Stimulated activated CD8-positive, alpha-beta memory T cell treated with anti-CD3 and anti-CD28 coated beads, Interleukin-4, amount 100 ng/mL, for 4 hours (primary cell): ENCODE measurements at places on chromosomes 2 and 18.

DNA sequence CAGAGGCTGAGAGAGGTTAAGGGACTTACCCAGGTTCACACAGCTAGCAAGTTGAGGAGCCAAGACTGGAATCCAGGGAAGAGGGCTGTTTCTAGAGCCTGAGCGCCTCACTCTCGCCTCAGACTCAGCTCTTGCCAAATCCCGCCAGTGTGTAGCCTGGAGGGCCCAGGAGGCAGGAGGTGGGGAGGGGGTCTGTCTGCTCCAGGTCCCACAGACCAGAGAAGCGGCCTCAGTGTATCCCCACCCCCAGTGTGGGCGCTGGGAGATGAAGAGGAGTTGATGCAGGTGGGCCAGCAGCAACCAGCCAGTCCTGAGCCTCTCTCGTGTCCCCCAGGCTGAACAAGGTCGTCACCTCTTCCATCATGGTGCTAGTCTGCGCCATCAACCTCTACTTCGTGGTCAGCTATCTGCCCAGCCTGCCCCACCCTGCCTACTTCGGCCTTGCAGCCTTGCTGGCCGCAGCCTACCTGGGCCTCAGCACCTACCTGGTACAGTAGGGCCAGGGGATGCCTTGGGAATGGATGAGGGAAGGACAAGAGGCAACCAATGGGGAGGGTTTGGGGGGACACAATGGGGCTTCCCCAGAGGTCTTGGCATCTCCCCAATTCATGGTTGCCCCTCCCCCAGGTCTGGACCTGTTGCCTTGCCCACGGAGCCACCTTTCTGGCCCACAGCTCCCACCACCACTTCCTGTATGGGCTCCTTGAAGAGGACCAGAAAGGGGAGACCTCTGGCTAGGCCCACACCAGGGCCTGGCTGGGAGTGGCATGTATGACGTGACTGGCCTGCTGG is 5.2 kb upstream of the CTDSP1 start:
- no peak for DNase-seq

DNA sequence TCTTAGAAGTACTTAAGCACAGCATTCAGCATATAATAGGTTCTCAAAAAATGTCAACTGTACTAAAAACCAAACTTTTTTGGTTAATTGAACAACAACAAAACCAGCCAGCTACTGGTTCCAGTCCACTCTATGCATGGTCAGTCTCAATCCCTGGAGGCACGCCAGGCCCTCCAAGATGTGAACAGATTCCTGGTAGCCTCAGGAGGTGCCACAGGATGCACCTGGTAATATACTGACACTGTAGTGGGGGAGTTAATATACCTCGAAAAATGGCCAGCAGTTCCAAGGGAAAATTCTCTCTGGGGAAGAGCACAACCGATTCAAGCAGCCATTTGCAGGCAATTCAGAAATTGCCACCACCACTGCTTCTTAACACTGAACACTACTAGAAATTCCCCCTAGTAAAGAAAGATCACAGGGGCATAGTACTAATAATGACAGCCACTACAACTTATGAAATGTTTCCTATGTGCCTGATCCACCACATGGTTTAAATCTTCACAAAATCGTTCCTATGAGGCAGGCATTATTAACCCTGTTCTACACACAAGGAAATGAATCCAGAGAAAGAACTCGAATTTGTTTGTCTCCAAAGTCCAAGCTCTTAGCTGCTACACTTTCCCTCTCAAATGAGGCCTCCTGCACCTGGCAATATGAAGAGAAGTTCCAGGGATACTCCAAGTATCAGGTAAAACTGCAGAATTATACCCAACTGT is 3.4 kb downstream of the MGAT4A start:
- DNase-seq, result no peak

GRCh38 chr2:27379836-27380625 is 503 bp downstream of the ZNF513 start:
- DNase-seq, result no peak

GRCh38 chr18:79068341-79068936 is 755 bp upstream of the ATP9B start:
- DNase-seq, result peak; percentile 4

DNA sequence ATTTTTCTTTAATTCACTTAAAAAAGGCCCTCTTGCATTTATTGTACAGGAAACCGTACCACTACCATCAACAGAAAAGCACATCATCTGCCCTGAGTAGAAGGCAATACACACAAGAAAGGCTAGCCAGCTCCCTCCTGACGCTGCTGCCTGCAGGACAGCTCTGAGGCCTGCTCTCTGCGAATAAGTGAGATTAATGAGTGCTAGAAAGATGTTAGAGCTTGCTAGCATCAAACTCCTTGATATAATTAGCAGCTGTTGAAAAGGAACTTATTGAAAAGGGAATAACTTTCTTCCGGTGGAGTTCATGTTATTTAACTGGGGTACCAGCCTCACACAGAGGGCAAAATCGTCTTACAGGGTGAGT is 56.1 kb downstream of the INHBB start:
- no peak for DNase-seq

DNA sequence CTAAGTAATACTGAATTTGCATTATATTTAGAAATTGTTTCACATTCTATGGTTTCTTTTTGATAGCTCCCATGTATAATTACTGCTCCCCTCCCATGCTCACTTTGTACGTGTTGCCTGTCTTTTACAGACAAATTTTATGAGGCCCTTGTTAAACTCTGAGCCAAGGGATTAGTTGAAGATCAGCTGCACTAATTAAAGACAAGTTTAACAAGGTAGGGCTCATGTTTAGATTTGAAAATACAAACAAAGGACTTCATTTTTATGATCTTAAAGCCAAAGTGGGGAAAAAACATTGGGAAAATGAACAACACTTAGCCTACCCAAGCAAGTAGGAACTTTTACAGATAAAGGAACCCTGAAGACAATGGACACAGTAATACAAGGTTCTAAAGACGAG is 46.2 kb downstream of the ARHGAP28 start:
- no peak for DNase-seq

DNA sequence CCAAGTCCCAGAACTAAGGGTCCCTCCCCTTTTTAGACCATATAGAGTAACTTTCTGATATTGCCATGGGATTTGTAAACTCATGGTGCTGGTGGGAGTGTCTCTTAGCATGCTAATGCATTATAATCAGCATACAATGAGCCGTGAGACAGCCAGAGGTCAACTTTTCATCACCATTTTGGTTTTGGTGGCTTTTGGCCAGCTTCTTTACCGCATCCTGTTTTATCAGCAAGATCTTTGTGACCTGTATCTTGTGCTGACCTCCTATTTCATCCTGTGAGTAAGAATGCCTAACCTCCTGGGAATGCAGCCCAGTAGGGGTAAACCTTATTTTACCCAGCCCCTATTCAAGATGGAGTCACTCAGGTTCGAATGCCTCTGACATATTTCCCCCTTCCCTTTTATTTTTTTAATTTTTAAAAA is 148.2 kb downstream of the PHLPP1 start:
- no peak for DNase-seq

- DNase-seq, result no peak
Measured at GRCh38 chr2:164840930-164841718, 499 bp downstream of the COBLL1 start.

DNA sequence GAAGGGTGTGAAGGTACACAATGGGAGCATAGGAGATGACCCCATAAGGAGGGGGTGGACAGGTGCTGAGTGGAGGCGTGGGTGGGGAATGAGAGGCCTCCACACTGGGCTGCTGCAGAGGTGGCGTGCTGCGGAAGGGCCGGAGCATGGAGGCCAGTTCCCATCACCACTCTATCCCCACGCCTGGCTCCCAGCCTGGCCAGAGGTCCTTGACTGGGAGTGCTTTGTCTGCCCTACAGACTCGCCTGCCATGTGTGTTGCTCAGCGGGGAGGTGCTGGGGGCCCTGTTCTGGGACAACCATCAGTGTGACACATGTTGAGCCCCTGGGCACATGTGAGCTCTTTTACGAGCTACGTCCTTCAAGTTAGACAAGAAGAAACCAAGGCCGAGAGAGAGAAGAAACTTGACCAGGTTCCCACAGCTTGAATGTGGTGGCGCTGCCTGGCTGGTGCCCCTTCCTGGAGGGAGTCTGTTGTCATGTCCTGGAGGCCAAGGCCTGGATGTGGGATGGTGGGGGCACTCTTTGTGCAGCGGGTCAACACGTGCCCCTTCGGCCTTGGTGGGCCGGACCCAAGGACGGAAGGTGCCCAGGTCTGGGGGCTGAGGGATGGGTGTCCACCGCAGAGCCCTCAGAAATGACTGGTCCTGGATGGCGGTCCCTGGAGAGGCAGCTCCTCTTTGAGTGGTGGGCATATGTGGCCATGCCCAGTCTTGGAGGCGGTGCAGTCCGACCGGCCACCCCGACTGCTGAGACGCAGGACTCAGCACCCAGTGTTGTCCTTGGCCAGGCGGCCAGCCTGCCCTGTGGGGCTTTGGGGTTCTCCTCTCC is 1.2 kb upstream of the INPP5D start:
- no peak for DNase-seq

- no peak for DNase-seq
Measured at GRCh38 chr2:219877728-219878127, 250.3 kb downstream of the SLC4A3 start.

DNA sequence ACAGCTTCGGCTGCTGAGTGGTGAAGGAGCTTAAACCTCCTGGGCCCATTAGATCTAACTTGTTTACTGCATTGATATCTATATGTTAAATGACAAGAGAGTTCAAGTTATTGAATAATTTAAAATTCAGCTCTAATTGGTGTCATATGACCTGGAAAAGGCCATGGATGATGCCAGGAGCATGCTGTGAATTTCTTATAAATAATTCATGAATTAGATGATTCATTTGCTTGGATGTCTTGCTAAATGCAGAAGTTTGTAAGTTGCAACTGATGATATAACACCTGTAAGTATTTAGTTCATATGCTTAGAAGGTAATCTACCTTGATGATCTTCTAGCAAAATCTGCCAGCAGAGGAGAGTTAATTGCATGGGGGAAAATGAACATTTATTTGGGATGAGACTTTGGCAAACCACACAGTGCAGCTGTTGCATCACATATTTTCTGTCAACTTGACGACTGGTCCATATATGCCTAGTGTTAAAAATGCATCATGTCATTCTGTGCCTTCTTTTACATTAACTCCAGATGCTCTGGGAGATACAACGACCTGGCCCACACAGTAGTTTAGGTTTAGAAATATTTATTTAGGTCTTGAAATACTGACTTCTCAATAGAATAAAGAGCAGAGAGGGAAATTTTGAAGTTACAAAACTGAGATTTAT is 226.3 kb downstream of the KIAA1328 start:
- DNase-seq, result no peak

DNA sequence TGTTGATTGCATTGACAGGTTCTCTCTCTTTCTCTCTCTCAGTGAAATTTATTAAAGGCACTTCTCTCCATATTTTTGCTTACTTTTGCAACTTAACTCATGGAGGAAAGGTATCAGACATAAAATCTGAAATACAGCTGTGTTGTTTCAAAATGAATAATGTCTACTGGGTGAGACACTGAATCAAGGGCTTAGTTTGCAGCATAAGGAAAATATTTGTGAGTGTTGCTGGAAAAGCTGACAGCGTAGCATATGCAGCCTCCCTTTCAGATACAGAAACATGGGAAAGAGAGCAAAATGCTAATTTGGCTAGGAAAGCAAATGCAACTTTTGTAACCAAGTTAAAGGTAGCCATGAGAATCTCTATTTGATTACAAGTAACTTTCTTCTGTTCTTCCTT is 81.5 kb upstream of the COL3A1 start:
- no peak for DNase-seq

- DNase-seq, result no peak
Measured at GRCh38 chr2:217789736-217790181, 213.0 kb downstream of the TNS1 start.
